ENCODE measurements at places on chromosomes 13 and 19.

DNA sequence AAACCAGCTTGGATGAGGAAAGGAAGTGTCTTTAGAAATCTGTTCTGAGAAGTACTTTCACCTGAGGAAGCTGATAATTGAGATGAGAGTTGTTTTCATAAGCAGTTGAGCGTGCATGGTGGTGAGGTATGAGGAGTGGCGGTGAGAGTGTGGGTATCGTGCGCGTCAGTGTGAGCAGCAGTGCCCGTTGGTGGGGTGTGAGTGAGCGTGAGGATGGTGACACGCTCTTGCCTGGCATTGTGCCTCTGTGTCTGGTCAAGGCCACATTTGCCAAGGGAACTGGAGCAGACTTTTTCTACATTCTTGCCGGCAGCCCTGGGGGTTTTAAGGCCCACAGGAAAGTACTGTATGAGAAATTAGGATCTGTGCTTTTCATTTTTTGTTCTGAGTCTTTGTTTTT is 36.5 kb upstream of the TEX29 start:
- DNase-seq = no peak

- DNase-seq = no peak
Measured at GRCh38 chr13:112733661-112734379, 44.0 kb downstream of the ATP11A start.

GRCh38 chr19:47663435-47663910 is 49.7 kb upstream of the EHD2 start:
- peak; percentile 60 for DNase-seq

- DNase-seq = peak; percentile 93
Measured at GRCh38 chr19:45528149-45528743, 21.0 kb downstream of the VASP start.

DNA sequence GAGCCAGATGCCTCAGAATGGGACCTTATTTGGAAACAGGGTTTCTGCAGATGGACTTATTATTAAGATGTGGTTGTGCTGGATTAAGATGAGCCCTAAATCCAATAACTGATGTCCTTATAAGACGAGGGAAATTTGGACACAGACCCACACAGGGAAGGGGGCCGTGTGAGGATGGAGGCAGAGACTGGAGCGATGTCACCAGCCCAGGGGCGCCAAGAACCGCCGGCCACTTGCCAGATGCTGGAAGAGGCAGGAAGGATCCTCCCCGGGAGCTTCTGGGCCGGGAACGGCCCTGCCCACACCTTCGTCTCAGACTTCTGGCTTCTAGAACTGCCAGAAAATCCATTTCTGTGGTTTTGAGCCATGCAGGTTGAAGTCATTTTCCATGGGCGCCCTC is 26.6 kb downstream of the GNG7 start:
- DNase-seq = no peak

DNA sequence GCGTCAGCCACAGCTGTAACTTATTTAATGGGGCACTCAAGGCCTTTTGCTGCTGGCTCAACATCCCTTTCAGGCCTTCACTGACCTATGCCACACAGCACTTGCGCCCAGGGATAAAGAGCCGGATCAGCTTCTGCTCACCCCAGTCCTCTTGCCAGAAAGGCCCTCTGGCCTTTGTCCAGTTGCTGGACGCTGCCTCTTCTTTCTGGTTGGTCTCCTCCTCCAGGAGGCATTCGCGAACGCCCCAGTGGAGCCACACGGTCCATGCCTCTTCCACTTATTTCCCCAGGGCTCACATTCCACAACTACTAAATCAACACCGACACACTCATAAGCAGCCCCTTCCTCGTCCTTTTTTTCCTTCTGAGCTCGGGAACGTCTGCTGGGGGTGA is 3.7 kb upstream of the ZNF329 start:
- peak; percentile 4 for DNase-seq

DNA sequence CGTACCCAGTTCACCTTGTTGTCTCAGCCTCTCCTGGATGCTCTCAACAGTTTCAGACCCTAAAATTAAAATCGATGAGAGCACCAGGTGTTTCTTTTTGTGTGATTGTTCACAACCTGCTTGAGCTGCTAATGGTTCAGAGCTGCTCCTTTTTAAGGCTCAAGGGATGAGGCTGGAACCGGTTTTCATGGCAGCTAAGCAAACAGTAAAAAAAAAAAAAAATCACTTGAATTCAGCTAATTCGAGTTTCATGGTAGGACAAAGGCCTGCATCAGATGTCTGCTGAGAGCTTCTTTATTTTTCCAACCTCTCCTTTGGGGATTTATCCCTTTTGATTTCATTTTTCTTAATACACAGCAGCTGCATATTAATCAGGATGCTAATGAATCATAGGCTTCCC is 6.5 kb downstream of the SYCE2 start:
- no peak for DNase-seq

GRCh38 chr13:26983543-26984320 is 187.9 kb downstream of the USP12 start:
- DNase-seq = no peak

- no peak for DNase-seq
Measured at GRCh38 chr19:33947265-33947964, 150.7 kb downstream of the KCTD15 start.

- DNase-seq = no peak
Measured at GRCh38 chr19:49556412-49557398, 23.7 kb downstream of the NOSIP start.

DNA sequence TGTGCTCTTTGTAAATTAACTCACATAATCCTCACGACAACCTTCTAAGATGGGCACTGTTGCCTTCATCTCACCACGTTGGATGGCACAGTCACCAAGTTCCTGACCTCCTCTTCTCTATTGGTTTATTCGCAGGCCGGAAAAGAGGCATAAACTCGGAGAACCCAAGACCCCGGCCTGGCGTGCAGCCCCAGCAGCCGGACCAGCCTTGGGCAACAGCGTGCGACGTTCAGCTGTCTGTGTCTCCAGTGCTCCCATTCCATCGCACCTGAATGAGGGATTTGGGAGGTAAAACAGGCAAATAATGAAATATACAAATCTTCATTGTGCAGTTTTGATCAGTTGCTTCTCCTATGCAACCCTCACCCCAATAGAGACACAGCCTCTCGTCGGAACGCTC is 34.5 kb upstream of the GAS6 start:
- no peak for DNase-seq

GRCh38 chr13:102771298-102772041 is 2.1 kb downstream of the TEX30 start:
- no peak for DNase-seq

GRCh38 chr19:31541396-31541795 is 192.2 kb upstream of the TSHZ3 start:
- no peak for DNase-seq

DNA sequence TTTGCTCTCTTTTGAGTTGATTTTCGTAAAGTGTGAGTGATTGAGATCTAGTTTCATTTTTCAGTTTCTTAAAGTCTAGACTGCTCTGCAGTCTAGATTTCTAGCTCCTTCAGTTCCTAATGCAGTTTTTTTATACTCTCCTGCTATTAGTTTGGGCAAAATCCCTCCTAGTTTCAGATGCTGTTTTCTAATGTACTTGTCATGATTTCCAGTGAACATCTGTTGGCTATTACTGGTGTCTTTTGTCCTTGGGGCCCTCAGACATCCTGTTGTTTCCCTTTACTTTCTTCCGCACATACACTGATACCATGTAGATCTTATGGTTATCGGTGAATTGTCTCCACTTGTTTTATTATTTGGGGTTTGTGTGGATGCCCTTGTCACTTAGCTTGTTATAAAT is 292.1 kb downstream of the TDRD3 start:
- DNase-seq = no peak

GRCh38 chr19:5337708-5338655 is 2.6 kb downstream of the PTPRS start:
- no peak for DNase-seq

- DNase-seq = no peak
Measured at GRCh38 chr13:57452228-57452627, 179.3 kb upstream of the PCDH17 start.

- DNase-seq = no peak
Measured at GRCh38 chr13:99740251-99740979, 231.2 kb downstream of the ZIC5 start.

GRCh38 chr13:24520733-24521132 is 8.2 kb upstream of the PARP4 start:
- no peak for DNase-seq

DNA sequence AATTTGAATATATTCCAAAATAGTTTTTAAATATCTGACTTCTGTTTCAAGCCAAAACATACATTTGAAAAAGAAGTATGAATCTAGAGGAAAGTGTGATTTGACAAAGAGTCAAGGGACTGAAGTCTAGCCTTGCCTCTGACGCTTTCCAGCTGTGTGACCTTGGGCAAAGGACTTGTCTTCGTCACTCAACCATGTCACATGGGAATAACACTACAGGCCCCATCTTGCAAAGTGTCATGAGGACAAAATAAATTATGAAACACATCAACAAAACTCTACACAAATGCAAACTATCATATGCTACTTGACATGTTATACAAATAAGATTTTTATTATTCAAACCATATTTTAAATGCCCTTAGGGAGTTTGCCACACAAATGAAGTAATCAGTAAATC is 73.0 kb downstream of the CYSLTR2 start:
- no peak for DNase-seq

GRCh38 chr19:44644402-44645016 is 799 bp downstream of the PVR start:
- peak; percentile 71 for DNase-seq

DNA sequence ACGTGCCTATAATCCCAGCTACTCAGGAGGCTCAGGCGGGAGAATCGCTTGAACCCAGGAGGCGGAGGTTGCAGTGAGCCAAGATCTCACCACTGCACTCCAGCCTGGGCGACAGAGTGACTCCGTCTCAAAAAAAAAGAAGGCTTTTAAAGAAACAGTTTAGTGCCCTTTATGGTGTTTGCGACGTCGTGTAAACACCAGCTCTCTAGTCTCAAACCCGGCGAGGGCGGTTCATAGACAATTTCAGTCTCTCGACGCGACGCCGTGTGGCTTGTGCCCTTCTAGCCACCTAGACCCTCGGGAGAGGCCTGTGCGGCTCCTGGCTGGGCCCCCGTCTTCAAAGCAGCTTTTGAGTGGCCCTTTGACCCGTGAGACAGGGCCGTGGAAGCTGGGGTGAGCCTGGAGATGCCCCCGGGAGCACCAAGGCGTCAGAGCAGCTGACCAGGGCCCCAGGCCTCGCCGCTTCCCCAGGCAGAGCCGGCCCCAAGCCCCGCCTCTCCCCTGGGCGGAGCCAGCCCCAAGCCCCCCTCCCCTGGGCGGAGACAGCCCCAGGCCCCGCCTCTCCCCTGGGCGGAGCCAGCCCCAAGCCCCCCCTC is 5.0 kb upstream of the MADCAM1 start:
- DNase-seq = no peak

GRCh38 chr13:98175823-98176222 is 1.2 kb downstream of the RNF113B start:
- no peak for DNase-seq

DNA sequence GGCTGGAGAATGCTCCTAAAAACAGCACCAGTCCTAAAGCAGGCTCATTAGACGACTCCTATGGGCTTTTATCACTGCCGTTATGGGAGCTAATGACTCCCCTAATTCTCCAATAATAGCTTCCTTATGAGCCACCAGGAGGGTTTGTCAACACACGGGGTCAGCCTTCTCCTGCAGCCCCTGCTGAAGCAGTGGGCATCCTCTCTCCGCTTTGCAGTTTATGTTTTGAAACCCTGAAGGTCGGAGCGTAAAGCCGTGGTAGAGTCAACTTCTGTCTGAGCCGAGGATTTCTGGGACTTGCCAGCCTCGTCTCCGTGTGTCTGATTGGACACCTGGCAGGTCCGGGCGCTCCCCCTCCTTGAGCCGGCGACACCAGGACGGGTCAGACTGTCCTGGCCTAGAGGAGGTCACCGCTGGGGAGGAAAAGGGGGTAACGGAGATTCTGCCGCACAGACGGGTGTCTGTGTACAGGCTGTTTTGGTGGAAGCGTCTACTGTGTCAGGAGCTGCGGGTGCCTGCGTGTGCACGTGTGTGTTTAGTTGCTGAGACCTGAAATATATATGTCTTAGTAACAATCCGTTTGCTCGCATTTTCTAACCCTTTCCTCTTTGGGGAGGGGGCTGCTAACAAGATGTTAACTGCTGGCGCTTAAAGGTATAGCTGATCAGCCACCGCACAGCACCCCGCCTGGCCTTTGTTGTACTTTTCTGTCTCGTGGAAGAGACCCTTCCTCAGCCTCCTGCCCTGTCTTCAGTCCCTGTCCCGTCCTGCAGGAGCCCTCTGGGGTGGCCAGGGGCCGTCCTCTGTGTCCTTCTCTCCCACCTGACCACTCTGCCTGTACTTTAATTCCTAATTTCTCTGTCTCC is 1.9 kb downstream of the KDM4B start:
- no peak for DNase-seq

DNA sequence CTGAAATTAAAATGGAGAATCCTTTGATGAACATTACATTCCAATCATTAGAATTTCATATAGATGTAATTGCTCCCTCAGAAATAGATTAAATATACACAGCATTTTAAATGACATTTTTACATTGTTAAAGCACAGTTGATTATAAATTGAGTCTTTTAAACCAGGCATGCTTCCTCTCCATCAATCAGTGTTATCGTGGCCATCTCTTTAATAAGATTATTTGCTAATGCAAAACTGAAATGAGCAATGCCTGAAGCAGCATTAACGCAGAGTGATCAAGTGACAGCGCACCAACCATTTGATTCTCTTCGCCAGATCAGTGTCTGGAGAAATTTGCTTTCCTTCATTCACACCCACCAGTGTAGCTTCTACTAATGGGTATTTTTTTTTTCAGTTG is 259.8 kb downstream of the OXGR1 start:
- DNase-seq = no peak

- no peak for DNase-seq
Measured at GRCh38 chr19:45419895-45420294, 3.8 kb downstream of the ERCC1 start.

- DNase-seq = no peak
Measured at GRCh38 chr19:1799695-1800342, 12.3 kb downstream of the ATP8B3 start.

DNA sequence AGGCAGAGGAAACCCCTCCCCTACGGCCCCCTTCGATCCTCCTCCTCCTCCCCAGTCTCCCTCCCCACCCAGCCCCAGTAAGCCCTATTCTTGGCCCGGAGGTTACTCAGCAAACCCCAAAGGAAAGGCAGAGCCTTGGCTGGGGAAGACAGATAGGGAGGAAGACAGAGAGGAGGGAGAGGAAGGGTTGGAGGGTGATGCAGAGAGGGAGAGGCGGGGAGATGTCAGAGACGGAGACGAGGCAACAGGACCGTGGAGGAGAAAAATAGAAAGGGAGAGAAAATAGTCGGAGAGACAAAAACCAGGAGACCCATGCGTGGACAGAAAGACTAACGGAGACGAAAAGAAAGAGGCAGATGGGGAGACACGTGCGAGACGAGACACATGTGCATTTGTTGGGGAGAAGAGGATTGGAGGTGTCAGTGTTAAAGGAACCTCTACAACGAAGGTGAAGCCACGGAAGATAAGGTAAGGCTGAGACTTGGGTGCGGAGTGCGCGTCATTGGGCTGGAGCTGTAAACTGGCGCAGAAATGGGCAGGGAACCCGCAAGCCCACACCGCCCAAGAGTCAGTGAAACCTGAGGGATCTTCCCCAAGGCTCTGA is 2.9 kb downstream of the TGFB1 start:
- DNase-seq = no peak

All from RWPE1 (cell line).